ENCODE measurements at places on chromosomes 11 and 22. TPM values are rescaled to one million over a fixed set of nuclear protein-coding genes. Genes with fewer than 3 reads are reported as not detected.

DNA sequence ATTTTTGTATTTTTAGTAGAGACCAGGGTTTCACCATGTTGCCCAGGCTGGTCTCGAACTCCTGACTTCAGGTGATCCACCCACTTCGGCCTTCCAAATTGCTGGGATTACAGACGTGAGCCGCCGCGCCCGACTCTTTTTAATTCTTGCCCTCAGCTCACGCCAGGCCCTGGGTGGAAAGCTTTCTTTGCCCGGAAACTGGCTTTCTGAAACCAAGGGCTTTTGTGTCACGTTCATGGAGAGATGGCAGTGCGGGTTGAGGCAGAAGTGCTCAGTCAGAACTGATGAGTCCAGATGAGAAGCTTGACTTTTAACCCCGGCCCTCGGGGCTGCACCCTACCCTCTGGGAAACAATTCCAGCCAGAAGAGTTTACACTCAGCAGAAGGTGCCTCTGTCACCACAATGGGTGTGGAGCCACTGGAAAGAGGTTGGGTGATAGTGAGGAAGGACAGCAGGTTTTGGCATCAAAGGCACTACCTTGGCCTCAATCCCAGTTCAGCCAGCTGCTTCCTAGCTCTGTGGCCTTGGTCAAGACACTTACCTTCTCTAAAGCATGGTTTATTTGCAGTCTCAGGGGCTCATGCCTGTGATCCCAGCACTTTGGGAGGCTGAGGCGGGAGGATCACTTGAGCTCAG lies 890 bp upstream of the ARFGAP3 start:
- no peak for DNase-seq

DNA sequence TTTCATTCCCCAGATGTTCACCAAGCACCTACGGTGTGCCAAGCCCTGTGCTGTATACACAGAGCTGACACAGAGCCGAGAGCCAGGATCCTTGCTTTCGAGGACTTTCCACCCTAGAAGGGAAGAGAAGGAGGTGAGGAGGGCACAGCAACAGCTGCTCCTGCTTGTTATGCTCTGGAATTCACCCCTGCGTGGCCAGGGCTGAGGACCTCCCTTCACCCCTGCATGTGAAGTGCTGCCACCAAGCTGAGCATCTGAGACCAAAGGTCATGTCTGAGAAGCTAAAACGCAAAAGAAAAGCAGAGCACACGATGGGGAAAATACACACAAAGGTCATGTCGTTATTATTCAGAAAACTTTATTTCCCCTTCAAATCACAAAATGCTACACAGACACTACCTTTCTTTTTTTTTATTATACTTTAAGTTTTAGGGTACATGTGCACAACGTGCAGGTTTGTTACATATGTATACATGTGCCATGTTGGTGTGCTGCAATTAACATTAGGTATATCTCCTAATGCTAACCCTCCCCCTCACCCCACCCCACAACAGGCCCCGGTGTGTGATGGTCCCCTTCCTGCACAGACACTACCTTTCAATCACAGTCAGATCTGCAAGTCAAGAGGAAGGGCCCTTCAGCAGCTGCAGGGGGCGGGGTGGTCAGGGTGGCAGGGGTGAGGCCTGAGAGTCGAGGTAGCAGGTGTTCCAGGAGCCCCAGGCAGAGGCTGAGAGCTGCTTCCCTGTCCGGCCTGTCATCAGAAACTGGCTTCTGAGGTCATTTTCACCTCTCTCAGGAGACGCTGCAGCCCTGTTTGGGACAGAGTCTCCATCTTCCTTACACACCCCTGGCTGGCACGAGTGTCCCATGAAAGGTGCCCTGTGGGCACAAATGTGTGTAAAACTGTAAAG lies 40.1 kb upstream of the PRR5 start:
- no peak for DNase-seq

MFNG gene
- not detected for total RNA-seq

DNA sequence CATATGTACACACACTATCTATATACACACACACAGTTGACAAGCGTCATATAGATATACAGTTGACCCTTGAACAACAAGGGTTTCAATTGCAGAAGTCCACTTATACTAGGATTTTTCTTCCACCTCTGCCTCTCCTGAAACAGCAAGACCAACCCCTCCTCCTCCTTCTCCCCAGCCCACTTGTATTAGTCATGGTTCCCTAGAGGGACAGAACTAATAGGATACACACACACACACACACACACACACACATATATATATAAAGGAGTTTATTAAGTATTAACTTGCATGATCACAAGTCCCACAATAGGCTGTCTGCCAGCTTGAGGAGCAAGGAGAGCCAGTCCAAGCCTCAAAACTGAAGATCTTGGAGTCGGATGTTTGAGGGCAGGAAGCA lies 92.9 kb downstream of the DHCR7 start:
- DNase-seq, result peak; percentile 15

CYB561A3 gene
- 49.0 TPM for total RNA-seq

TMEM80 gene
- total RNA-seq, result 27.0 TPM

GRCh38 chr11:44835296-44835695 lies 108.5 kb downstream of the TSPAN18 start:
- DNase-seq, result no peak

GRCh38 chr22:47445716-47446290 lies 683.4 kb downstream of the TBC1D22A start:
- no peak for DNase-seq

GRCh38 chr11:9950462-9950861 lies 286.6 kb downstream of the SWAP70 start:
- DNase-seq, result no peak

- no peak for DNase-seq
Observed at GRCh38 chr11:34387653-34388052, 29.8 kb upstream of the ABTB2 start.

DNA sequence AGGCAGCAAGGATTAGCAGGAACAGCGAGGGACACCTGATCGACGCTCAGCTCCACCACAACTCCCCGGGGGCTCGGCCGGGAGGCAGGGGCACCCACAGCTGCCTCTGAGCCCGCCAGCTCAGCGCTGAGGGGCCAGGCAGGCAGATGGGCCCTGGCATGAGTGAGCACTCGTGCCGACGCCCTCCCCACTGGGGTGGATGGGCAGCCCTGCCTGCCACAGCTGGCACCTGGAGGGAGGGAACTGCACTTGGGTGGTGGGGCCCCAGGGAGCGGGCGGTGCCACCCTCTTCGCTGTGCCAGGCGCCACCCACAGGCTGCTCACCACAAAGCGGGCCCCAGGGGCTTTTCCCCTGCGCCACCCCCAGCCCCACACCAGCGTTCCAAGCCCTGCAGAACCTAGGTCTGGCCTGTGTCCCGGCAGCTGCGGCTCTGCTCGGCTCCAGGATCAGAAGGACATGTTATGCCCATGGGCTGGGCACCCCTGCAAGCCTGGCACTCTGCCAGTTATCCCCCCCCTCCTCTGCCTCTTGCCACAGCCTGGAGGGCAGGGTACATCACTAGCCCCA lies 28.8 kb downstream of the WNT7B start:
- DNase-seq, result no peak

- peak; percentile 75 for DNase-seq
Observed at GRCh38 chr11:35011389-35011788, 95.0 kb downstream of the PDHX start.

DNA sequence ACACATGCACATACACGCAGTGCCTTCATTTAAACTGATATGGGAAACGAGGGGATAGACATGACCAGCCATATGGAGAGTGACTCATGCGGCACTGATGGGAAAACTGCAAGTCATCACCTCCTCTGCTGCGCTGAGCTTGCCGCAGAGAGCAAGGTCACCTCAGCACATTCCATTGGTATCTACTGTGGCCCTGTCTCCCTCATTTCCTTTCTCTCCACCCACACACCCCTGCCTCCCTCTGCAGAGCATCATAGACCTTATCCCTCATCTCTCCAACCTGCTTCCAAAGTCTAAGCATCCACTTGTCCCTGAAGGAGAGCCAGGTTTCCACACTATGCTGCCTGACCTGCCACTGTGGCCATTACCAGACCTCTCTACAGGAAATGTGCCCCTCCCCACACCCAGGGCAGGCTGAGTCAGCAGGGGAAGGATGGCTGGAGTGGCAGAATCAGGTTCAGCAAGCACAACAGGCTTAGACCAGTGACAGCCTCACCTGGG lies 116.9 kb upstream of the SNX19 start:
- DNase-seq, result peak; percentile 96

Measured in GM23248 (cell line).